Fibroblast of villous mesenchyme (primary cell): ENCODE measurements at places on chromosomes 4 and X.
A peak's percentile ranks its signal among the peaks of the same experiment; 100 is the strongest.

DNA sequence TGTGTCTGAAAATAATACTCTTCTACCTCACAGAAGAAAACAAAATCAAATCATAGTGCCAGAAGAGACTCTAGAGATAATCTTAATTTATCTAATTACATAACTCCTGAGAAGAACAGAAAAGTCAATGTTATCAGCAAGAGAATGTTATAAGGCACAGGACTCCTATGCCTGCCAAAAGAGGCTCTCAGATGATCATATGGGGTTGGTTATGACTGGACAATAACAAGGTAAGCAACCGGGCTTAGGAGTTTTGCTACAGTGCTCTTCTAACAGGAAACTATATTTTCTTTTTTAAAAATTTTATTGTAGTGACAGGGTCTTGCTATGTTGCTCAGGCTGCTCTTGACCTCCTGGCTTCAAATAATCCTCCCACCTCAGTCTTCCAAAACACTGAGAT is 3.5 kb upstream of the C4orf17 start:
- no peak for DNase-seq

- DNase-seq = no peak
These were observed 1.4 kb downstream of the EDNRA start for GRCh38 chr4:147482281-147482680.

- DNase-seq = no peak
These were observed 468 bp upstream of the MAGEA4 start for GRCh38 chrX:151912221-151912620.

- DNase-seq = no peak
These were observed 362.3 kb downstream of the NAF1 start for GRCh38 chr4:162804351-162804924.

GRCh38 chr4:34720571-34720970 is 1523.7 kb downstream of the ARAP2 start:
- peak; percentile 54 for DNase-seq

DNA sequence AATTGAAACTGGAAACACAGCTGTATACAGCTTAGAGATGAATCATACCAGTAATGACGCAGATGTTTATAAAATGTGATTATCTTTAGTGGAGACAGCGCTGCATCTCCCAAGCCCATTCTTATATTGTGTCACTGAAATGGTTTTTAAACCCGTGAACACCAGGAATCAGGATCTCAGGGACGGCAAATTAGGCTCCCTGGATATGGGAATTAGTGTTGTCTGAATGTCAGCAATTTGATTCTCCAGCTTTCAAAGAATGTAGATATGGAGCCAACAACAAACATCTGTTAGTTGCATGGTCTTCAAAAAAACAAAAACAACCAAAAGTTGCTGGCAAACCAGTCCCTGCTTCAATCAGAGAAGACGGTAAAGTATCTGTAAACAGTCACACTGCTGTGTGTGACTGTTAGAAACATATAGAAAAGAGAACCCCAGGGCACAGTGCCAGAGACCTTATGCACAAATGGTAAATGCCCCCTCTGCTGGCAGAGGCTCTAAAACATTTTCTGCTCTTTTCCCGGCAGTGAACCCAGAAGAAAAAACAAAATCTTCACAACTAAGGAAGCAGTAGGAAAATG is 351.9 kb upstream of the FTHL17 start:
- peak; percentile 83 for DNase-seq

GRCh38 chr4:61160478-61160877 is 39.6 kb upstream of the ADGRL3 start:
- no peak for DNase-seq

DNA sequence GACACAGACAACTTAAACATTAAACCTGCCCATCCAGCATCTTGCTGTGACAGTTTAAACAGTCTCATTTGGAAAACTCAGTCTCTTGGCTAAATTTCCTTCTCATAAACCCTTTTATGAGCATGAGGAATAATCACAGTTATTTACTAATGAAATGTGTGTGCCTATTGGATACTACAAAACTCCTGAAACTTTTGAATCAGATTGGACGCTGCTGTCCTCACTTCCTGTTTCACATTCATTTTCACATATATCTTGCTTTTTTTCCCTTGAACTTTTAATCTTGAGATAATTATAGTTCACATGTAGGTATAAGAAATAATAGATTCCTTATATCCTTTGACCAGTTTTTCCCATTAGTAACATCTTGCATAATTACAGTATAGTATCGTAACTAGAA is 111.7 kb downstream of the CDKL5 start:
- no peak for DNase-seq

- peak; percentile 67 for DNase-seq
These were observed 252.3 kb downstream of the ARHGAP10 start for GRCh38 chr4:147984065-147984777.

DNA sequence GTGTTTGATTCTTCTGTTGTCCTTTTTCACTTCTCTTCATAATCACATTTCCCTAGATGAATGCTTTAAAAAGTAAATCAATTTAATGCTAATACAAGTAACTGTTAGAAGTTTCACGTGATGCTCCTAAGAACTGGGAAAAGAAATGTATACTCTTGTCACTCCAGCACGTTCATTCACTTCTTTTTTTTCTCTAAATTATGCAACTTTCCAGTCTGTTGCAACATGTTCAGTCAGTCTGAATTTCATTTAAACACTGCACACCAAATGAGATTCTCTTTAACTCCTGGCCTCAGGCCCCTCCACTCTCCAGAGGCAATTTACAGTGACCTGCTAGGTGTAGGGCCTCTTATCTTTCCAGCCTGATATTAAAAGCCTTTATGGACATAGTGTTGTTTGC is 321.9 kb downstream of the HS3ST1 start:
- DNase-seq = peak; percentile 2

DNA sequence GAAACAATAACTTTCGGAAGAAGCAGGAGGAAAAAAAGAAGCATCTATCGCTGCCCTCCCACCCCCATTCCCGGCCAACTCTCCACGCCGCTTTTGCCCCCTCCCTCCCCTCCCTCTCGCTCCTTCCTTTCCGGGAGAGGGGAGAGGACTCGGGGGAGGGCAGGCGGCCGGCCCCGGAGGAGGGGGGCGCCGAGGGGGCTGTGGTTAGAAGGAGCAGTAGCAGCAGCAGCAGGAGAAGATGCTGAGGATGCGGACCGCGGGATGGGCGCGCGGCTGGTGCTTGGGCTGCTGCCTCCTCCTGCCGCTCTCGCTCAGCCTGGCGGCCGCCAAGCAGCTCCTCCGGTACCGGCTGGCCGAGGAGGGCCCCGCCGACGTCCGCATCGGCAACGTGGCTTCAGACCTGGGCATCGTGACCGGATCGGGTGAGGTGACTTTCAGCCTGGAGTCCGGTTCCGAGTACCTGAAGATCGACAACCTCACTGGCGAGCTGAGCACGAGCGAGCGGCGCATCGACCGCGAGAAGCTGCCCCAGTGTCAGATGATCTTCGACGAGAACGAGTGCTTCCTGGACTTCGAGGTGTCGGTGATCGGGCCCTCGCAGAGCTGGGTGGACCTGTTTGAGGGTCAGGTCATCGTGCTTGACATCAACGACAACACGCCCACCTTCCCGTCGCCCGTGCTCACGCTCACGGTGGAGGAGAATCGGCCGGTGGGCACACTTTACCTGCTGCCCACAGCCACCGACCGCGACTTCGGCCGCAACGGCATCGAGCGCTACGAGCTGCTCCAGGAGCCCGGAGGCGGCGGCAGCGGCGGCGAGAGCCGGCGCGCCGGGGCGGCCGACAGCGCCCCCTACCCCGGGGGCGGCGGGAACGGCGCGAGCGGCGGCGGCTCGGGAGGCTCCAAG is 1.3 kb downstream of the PCDH7 start:
- peak; percentile 29 for DNase-seq

DNA sequence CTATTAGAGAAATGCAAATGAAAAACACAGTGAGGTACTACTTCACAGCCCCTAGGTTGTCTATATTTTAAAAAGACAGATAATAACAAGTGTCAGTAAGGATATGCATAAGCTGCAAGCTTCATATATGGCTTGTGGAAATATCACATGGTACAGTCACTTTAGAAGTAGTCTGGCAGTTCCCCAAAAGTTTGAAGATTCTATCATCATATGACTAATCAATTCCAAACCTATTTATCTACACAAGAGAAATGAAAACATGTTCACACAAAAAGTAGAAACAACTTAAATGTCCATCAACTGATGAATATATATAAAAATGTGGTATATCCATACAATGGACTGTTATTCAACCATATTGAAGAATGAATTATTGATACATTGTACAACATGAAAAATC is 185.8 kb upstream of the STK26 start:
- no peak for DNase-seq

DNA sequence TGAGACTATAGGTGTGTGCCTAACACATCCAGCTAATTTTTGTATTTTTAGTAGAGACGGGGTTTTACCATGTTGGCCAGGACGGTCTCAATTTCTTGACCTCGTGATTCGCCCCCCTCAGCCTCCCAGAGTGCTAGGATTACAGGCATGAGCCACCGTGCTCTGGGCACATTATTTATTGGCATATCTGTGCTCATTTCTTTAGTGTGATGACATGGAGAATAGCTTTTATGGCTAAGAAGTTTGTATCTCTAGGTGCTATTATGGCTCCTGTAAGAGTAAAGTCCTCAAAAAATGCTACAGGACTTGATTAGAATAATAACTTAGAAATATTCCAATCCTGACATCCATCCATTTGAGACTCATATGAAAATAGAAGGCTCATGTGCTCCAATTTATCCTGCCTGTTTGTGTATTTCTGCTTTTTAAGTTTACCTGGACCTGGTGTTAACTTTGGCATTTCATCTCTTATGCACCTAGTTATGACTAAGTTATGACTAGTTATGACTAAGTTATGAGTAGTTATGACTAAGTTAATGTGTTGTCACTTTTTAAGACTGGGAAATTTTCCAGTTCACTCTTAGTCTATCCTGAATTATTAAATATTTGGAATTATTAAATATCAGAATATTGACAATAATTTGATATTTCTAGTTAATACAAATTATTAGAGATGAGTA is 36.4 kb upstream of the UNC5C start:
- DNase-seq = no peak

- no peak for DNase-seq
These were observed 17.6 kb downstream of the TNIP3 start for GRCh38 chr4:121146530-121146929.

DNA sequence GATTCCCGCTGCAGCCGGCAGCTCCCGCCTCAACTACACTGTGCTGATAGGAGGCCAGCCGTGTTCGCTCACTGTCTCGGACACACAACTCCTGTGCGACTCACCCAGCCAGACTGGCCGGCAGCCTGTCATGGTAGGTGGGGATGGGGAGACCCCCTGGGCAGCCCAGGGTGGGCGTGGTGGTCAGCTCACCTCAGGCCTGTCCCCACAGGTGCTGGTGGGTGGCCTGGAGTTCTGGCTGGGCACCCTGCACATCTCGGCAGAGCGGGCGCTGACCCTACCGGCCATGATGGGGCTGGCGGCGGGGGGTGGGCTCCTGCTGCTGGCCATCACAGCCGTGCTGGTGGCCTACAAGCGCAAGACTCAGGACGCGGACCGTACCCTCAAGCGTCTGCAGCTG is 9.5 kb downstream of the PLXNA3 start:
- no peak for DNase-seq

- DNase-seq = peak; percentile 42
These were observed 10.5 kb upstream of the MGST2 start for GRCh38 chr4:139655116-139655515.

DNA sequence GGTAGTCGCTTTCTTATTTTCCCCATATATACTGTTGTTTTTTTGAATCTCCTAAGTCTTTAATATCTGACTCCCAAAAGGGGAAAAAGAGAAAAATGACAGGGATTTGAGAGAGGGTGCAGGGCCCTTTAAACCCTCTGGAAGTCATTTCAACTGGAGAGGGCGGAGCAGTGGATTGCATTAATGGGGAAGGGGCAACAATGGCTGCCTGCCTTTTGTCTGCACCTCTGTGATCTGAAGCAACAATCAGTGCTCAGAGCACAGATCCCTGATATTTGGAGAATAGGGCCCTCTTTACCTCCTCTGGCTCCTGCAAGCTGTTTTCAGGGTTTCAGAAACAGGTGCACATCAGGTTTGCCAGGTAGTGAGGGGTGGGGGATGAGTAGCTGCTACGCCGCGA is 1458.3 kb upstream of the TENM3 start:
- no peak for DNase-seq

GRCh38 chrX:122567911-122568310 is 616.2 kb upstream of the GRIA3 start:
- no peak for DNase-seq

GRCh38 chr4:123423819-123424218 is 27.2 kb downstream of the SPRY1 start:
- no peak for DNase-seq

- DNase-seq = no peak
These were observed 148.8 kb upstream of the STK26 start for GRCh38 chrX:131874300-131874699.

- no peak for DNase-seq
These were observed 56.2 kb downstream of the TRIML1 start for GRCh38 chr4:188195389-188195985.

DNA sequence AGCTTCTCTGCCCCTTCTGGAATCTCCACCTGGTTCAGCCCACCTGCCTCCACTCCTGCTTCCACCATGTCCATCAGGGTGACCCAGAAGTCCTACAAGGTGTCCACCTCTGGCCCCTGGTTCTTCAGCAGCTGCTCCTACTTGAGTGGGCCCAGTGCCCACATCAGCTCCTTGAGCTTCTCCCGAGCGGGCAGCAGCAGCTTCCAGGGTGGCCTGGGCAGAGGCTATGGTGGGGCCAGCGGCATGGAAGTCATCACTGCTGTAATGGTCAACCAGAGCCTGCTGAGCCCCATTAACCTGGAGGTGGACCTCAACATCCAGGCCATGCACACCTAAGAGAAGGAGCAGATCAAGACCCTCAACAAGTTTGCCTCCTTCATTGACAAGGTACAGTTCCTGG is 74.4 kb upstream of the ZXDA start:
- no peak for DNase-seq

DNA sequence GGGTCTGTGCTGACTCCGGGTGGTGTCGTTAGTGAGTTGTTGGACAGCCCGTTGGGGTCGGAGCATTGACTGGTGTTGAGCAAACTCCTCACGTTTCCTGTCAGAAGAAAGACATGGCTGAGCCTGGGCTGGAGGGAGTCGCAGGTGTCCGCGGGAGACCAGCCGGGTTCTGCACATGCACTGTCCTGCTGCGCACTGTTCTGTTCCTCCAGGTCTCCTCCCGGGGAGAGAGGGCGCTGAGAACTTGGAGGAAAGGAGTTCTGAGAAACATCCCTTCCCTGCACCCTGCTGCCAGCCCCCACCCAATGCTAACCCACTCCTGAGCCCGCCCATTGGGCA is 1.1 kb downstream of the ZNF141 start:
- peak; percentile 11 for DNase-seq

DNA sequence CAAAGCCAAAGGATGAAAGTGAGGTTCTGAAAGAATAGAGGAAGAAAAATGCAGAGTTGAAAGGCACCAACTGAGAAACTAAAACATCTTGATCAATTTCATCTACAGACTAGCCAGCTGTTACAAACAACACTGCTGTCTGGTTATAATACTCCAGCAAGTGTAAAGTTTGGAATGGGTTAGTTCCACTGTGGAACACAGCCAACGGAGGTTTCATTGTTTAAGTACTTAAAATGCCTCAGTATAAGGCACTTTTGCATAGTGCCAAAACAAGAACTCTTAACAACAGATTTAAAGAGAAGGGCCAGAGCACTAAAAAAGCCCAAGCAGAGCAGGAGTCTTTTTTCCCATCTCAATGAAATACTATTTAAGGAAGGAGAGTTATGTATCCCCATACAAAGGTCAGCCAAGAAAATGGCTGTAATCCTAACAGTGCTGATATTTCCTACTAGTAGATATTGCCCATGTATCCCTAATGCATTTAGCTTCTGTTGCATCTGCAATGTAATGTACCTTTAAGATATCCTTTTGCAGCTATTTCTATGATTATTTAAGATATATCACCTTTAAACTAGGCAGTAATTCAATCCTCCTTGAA is 16.5 kb downstream of the ACSL4 start:
- DNase-seq = no peak
